ENCODE measurements at places on chromosomes 6 and 20. TPM values are rescaled to one million over a fixed set of nuclear protein-coding genes. Genes with fewer than 3 reads are reported as not detected.

Gene CLPSL2
- not detected for total RNA-seq

Gene DDO
- total RNA-seq, result not detected

Gene GRIK2
- total RNA-seq, result 4.8 TPM

Gene C20orf141
- not detected for total RNA-seq

DNA sequence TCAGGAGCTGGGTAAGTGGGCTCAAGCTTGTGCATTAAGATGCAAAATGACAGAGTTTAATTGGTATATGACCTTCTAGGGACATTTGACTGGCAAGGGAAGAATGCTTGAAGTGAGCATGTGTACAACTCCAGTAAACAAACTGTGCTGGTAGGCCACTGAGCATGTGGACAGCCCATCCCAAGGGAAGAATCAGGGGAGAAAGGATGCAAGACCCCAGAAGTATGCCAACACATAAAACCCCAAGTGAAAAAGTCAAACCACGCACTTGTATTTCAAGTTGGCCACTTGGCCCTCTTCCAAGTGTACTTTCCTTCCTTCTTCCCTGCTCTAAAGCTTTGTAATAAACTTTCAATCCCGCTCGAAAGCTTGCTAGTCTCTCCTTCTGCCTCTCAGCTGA, 10.4 kb upstream of the THBD start:
- DNase-seq, result no peak

DNA sequence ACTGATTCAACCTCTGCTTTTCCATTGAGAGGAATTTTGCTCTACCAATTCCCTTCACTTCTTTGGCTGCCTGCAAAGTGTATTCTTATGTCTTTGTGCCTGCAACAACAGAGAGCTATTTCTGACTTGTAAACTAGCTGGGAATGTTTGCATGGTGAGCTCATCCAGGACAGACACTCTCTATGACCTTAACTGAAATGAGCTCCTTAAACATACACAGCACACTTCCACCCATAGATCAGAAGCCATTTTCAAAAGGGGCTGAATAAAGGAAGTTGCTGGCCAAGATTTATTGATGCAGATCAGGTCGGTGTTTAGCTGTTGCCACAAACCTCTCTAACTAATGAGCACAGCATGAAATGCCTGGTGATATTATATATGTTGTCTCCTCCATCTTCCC, 377.7 kb downstream of the BTBD9 start:
- DNase-seq, result no peak

- DNase-seq, result no peak
These were observed 16.9 kb upstream of the PTCRA start for GRCh38 chr6:42898891-42899361.

DNA sequence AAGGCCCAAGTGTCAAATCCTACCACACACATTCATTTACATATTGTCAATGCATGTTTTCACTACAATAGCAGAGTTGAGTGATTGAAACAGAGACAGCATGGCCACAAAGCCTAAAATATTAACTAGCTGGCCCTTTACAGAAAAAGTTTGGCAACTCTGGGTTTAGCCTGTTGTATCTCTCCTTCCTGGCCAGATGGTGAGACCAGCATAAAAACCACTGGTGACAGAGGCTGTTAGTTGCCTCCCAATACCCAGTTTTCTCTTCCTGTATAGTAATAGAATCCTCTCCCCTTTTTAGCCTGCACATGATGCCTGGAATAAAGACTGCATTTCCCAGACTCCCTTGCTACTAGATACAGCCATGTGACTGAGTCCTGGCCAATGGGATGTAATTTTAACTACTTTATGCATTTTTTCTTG, 100.0 kb upstream of the TAB2 start:
- no peak for DNase-seq

- no peak for DNase-seq
These were observed 156.0 kb downstream of the RFPL4B start for GRCh38 chr6:112503091-112503596.

- DNase-seq, result no peak
These were observed 54.0 kb upstream of the RAB32 start for GRCh38 chr6:146489468-146490151.

- DNase-seq, result no peak
These were observed 20.5 kb downstream of the CLVS2 start for GRCh38 chr6:123016431-123017103.

Gene TAAR1
- total RNA-seq, result not detected

GRCh38 chr6:157579467-157580031, 198.6 kb downstream of the ZDHHC14 start:
- DNase-seq, result no peak
